EL (cell line): ENCODE measurements at places on chromosomes 11 and 22.
A peak's percentile ranks its signal among the peaks of the same experiment; 100 is the strongest.

GRCh38 chr11:75339685-75340409, 11.6 kb downstream of the ARRB1 start:
- DNase-seq = no peak

DNA sequence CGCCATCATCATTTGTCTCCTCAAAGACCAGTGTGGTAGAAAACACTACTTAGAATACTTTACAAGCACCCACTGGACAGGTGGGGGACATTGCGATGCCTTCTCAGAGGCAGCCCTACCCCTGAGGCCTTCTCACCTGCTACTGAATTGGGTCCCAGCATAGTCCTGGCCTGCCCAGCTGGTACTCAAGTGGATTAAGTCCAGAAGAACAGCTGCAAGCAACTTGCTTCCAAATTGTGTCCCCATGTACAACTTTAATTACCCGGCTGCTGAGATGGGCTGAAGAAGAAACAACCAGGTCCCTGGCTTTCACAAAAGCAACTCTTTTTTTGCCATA, 12.3 kb downstream of the ABTB2 start:
- DNase-seq = no peak

- peak; percentile 24 for DNase-seq
Measured at GRCh38 chr22:30781271-30781875, 86.7 kb downstream of the OSBP2 start.

GRCh38 chr11:109799604-109800003, 293.6 kb upstream of the ZC3H12C start:
- no peak for DNase-seq

DNA sequence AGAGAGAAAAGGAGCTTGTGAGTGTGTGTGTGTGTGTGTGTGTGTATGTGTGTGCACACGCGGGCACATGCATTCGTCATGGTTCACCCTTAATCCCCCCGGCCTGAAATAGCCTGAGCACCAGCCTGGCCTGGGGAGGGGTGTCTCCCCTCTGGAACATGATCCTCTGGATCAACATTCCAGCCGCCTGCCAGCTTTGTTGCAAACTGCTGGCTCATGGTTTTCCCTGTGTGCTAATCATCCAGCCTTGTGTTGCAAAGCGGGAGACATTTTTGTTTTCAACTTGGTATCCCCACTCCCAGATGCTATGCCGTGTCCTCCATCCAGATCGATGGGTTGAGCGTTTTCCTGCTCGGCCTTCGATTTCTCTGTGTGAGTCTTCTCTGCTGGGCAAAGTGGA, 94.3 kb downstream of the FEZ1 start:
- no peak for DNase-seq
